ENCODE measurements at places on chromosomes 7 and 10. TPM values are rescaled to one million over a fixed set of nuclear protein-coding genes. Genes with fewer than 3 reads are reported as not detected.

GRCh38 chr10:119395280-119396007, 147.1 kb downstream of the RGS10 start:
- no peaks in the 10 kb centered on the region for H3K27me3 ChIP-seq
- no peak for DNase-seq
- peaks cover 6% of the 10 kb centered on the region for H3K4me1 ChIP-seq
- H3K36me3 ChIP-seq, result peaks cover 19% of the 10 kb centered on the region

GRCh38 chr7:49800031-49800430, 26.6 kb downstream of the VWC2 start:
- no peaks in the 10 kb centered on the region for H3K27me3 ChIP-seq
- H3K27ac ChIP-seq, result no peak overlapping the region
- no peaks in the 10 kb centered on the region for H3K36me3 ChIP-seq
- no peak for DNase-seq
- H3K4me1 ChIP-seq, result no peaks in the 10 kb centered on the region
- no peak overlapping the region for H3K4me3 ChIP-seq

GRCh38 chr7:37095122-37095521, 353.5 kb downstream of the ELMO1 start:
- no peak overlapping the region for H3K4me3 ChIP-seq
- no peaks in the 10 kb centered on the region for H3K4me1 ChIP-seq
- no peak overlapping the region for H3K27ac ChIP-seq

MYH16 gene
- not detected for total RNA-seq

DNA sequence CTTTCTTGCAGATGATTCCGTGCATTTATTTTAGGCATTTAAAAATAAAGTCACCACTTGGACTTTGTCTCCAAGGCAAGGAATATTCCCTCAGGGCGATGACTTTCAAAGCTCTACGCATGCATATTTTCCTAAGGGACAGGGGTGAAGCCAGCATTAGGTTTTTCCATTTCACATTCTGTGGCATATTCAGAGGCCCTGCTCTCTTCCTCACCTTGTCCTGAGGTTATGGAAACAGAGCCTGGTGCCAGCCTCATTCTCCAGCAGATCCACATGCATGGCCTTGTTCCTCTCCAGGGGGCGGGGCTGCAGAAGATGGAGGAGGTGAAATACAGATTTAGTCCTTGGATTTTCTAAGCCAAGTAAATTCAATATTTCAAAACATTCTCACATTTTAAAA, 11.6 kb upstream of the LYZL1 start:
- no peak overlapping the region for H3K4me3 ChIP-seq
- no peaks in the 10 kb centered on the region for H3K27me3 ChIP-seq

- no peaks in the 10 kb centered on the region for H3K4me1 ChIP-seq
- no peak overlapping the region for H3K4me3 ChIP-seq
- no peak overlapping the region for H3K27ac ChIP-seq
- H3K36me3 ChIP-seq, result no peaks in the 10 kb centered on the region
These were observed 64.2 kb upstream of the DKK1 start for GRCh38 chr10:52249850-52250395.

DNA sequence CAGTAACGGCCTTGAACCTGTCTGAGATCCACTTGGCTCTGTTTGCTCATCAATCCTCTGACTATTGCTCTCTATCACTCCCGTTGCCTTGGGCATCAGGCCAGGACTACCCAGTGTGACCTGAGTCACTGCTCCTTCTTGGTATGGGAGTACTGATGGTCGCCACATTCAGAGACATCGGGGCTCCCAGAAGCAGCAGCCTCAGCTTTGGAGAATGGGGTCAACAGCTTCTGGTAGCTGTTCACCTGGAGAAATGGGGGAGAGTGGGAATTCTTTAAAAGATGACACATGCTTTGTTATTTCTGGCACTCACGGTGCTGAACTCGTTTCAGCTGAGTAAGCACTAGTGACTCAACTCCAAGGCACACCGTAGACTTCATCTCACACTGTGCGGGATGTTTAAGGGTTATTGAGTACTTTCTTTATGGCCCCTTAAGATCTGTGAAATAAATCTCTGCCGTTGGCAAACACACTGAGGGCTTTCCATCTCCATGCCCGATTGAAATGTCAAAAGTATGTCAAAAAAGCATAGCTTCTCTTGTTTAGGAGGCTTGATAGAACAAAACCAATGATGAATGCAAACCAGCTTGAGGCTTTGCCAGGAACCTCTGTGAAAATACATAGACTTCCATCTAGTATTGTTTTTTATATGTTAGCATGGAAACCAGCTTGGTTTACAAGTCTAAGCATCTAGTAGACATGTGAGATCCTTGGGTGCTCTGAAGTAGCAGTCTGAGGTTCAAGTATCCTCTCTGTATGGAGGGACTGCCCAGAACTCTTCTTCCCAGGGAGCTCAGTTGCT, 333.1 kb downstream of the CXCL12 start:
- H3K4me1 ChIP-seq, result no peaks in the 10 kb centered on the region
- H3K27ac ChIP-seq, result no peak overlapping the region
- no peak overlapping the region for H3K4me3 ChIP-seq
- no peaks in the 10 kb centered on the region for H3K27me3 ChIP-seq
- no peak for DNase-seq
- no peaks in the 10 kb centered on the region for H3K36me3 ChIP-seq

DNA sequence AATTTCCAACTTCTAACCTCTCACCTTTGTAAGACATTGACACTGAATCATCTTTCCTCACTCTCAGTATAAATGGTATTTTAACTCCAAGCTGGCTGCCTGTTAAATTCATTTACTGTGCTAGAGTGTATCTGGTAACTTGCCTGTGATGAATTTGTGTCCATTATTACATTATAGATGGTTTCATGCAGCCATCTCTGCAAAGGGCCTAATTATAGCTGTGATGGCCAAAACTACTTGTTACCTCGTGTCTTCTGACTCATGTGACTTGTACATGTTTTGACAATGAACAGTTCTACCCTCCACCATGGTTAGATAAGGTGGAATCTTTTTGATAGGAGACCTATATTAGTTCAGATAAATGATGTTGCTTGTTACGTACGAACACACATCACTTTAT, 392.0 kb downstream of the PAXIP1 start:
- no peaks in the 10 kb centered on the region for H3K4me1 ChIP-seq
- H3K27me3 ChIP-seq, result no peaks in the 10 kb centered on the region
- H3K36me3 ChIP-seq, result no peaks in the 10 kb centered on the region
- no peak overlapping the region for H3K27ac ChIP-seq
- no peak overlapping the region for H3K4me3 ChIP-seq

DNA sequence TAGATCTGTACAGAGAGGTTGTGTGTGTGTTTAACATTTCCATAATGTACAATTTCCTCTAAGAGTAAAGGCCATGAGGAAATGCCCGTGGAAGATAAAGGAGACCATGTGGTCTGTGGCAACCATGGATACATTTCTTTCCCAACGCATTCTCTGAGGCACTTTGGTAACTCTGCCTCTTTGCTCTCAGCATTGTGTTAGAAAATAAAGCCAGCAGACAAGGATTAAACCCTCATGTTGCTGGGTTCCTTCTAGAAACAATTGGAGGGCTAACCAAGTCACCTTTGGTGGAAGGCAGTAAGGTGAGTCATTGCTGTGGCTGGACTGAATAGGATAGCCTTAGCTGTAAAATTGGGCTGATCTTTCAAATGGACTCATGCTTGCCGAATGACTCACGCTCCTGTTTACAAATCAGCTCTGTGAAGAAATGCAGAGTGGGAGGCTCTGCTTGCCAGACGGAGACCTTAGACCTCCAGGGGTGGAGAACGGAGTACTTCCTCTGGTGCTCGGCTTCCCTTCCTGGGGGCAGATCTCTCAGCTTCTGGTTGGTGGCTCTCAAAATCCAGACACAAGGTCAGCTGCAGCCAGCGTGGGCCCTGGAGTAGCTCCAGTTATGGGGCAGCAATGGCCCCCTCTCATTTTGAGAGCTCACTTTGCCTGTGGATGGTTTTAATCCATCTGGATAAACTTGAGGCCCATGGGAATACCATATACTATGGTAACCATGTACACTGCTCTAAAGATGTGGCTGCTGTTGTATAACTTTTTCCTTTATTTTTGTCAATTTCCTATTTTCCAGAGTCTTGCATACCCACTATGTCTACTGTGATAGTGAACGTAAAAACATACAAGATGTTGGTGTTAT, 137.3 kb downstream of the TCF7L2 start:
- DNase-seq, result no peak
- no peak overlapping the region for H3K4me3 ChIP-seq
- no peaks in the 10 kb centered on the region for H3K36me3 ChIP-seq

GIMAP5 gene
- 35.2 TPM for total RNA-seq

Measured in CD4-positive, alpha-beta T cell (primary cell).